ENCODE measurements at places on chromosomes 12 and 14.

- no peak for DNase-seq
Observed at GRCh38 chr14:65117769-65118745, 15.7 kb upstream of the MAX start.

DNA sequence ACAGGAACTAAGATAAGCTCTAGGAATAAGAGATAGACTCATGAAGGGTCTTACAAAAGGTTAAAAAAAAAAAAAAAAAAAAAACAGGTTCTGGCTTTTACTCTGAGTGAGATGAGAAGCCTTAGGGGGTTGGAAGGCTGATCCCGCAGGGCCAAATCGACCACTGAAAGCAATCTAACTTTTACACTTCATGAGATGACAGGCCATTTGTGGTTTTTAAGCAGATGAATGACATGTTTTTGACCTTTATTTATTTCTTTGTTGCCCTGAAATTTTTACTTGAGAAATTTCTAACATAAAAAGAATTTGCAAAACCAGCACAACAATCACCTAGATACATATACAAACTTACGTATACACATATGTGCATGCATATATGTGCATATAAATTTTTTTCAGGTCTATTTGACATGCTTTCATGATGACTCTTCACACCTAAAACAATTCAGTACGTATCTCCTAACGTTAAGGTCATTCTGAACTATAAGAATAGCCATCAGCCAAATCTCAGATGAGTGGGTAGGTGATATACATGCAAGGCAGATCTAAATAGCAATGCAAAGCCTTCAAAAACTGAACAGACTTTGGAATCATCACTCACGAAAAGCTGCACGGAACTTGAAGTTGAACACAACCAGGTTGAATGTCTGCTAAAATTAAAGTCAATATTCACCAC is 87.0 kb downstream of the R3HDM2 start:
- DNase-seq, result no peak

GRCh38 chr12:55908726-55909512 is 18.8 kb downstream of the PYM1 start:
- DNase-seq, result no peak

DNA sequence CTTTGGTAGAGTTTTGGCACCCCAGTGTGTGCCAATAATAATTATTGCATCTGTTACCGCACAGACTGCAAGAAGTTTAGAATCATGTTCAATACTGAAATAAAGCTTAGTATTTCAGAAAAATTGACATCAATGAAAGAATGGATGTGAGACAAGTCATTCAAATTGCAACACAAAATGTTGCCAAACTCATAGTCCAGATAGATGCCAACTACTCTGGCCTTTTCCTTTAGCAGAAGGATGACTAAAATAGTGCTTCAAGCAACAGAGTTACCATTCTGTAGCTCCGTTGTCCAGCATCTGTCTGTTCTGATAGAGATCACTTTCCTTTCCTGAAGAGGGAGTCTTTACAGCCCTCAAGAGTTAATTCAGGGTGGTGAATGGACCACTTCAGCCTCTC is 77.5 kb downstream of the LIN7A start:
- no peak for DNase-seq

GRCh38 chr12:51823875-51824565 is 24.5 kb downstream of the FIGNL2 start:
- peak; percentile 73 for DNase-seq
